ENCODE measurements at places on chromosomes 2 and 18. TPM values are rescaled to one million over a fixed set of nuclear protein-coding genes. Genes with fewer than 3 reads are reported as not detected.

DNA sequence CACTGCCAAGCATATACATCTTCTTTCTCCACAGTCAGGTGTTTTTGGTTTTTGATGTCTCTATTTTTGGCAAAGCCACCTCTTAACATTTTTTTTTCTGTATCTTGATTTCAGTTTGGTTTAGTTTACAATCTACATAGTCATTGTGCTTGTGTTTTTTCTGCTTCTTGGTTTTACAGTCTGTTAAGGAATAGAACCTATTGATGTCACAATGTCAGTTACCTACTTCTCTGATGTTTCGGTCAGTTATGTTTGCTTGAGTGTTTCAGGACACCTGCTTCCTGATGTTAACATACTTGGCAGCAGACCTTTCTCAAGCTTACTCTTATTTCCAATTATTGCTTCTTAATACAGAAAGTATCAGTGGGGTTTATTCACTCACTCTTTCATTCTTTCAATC lies 253.3 kb downstream of the SPAG16 start:
- no peak overlapping the region for H3K27ac ChIP-seq
- DNase-seq: no peak
- H3K4me1 ChIP-seq: no peaks in the 10 kb centered on the region
- no peaks in the 10 kb centered on the region for H3K36me3 ChIP-seq
- no peak overlapping the region for H3K4me3 ChIP-seq
- no peaks in the 10 kb centered on the region for H3K27me3 ChIP-seq

- H3K4me1 ChIP-seq: no peaks in the 10 kb centered on the region
- no peaks in the 10 kb centered on the region for H3K27me3 ChIP-seq
- H3K27ac ChIP-seq: no peak overlapping the region
- H3K36me3 ChIP-seq: no peaks in the 10 kb centered on the region
- no peak overlapping the region for H3K4me3 ChIP-seq
Measured at GRCh38 chr2:235936493-235936892, 231.7 kb downstream of the GBX2 start.

GRCh38 chr2:200301953-200302858 lies 4.3 kb upstream of the SPATS2L start:
- peaks cover 5% of the 10 kb centered on the region for H3K4me1 ChIP-seq
- H3K27me3 ChIP-seq: no peaks in the 10 kb centered on the region

DNA sequence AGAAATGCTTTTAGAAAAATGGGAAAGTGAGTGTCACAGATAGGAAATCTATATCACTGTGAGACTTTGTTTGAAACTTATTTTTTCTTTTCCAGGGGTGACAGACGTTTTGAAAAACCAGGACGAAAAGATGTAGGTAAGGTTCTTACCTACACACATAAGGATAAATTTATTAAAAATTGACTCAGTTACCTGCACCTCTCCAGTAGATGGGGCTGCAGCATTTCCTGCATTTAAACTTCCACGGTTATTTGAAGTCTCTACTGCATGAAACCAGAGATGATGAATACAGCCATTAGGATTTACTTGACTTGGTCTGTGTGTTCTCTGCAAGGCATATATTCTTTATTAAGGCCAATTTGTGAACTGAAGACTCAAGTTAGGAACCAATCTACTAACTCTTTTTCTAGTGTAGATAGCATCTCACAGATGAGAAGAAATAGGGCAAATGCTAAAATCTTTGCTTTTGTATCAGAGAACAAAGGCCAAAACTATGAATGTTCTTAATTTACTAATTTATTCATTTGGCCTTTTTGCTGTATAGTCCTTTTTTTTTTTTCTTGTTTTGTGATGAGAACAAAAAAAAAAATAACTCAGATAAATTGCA lies 15.0 kb downstream of the KCNJ13 start:
- peaks cover 10% of the 10 kb centered on the region for H3K36me3 ChIP-seq
- peak; percentile 2 for DNase-seq
- H3K4me3 ChIP-seq: no peak overlapping the region

DNA sequence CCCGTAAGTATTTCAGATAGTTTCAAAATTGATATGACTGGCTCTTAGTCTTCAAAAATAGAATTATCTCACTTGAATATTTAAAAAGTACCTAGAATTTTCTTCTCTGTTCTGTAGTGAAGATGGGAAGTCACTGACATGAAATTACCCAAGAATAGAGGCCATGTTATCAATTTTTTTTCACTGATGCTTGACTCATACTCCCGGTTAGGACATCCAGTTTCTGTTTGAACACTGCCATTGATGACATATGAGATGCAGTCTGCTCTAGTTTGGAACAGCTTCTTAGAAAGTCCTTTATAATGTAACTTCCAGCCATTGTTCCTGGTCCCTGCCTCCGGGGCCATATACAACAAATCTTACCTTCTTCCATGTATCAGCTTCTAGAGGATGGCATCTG lies 26.0 kb downstream of the MAP3K20 start:
- no peak overlapping the region for H3K27ac ChIP-seq
- no peaks in the 10 kb centered on the region for H3K27me3 ChIP-seq
- no peak overlapping the region for H3K4me3 ChIP-seq
- H3K36me3 ChIP-seq: no peaks in the 10 kb centered on the region
- DNase-seq: no peak

The MC4R gene
- not detected for total RNA-seq

DNA sequence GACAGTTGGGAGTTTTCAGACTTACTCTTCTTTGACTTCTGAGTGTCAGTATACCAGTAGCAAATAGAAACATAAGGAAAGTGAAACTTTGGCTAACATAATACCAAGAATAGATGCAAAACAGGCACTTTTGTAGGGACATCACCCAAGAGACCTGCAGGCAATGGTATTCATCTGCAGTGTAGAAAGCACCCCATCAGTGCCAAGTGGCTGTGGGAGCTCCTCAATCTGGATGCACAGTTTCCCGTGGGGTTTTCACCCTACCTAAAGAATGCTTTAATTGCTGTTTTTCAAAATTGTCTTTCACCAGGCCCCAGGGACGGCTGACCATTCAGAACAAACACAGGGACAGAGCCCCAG lies 96.6 kb upstream of the GPR45 start:
- H3K36me3 ChIP-seq: no peaks in the 10 kb centered on the region
- DNase-seq: no peak
- H3K4me3 ChIP-seq: no peak overlapping the region
- no peaks in the 10 kb centered on the region for H3K4me1 ChIP-seq
- H3K27ac ChIP-seq: no peak overlapping the region

- no peak overlapping the region for H3K4me3 ChIP-seq
- no peaks in the 10 kb centered on the region for H3K36me3 ChIP-seq
- H3K4me1 ChIP-seq: no peaks in the 10 kb centered on the region
- no peaks in the 10 kb centered on the region for H3K27me3 ChIP-seq
- no peak for DNase-seq
Measured at GRCh38 chr18:37672932-37673595, 107.5 kb upstream of the CELF4 start.

- no peaks in the 10 kb centered on the region for H3K27me3 ChIP-seq
- no peak overlapping the region for H3K4me3 ChIP-seq
- H3K27ac ChIP-seq: no peak overlapping the region
- H3K4me1 ChIP-seq: no peaks in the 10 kb centered on the region
- no peak for DNase-seq
Measured at GRCh38 chr2:30776831-30777635, 30.2 kb downstream of the CAPN13 start.

- H3K36me3 ChIP-seq: no peaks in the 10 kb centered on the region
- no peak overlapping the region for H3K4me3 ChIP-seq
- H3K27me3 ChIP-seq: no peaks in the 10 kb centered on the region
- H3K27ac ChIP-seq: no peak overlapping the region
Measured at GRCh38 chr2:128602038-128602698, 283.5 kb upstream of the HS6ST1 start.

The STARD6 gene
- 0.46 TPM for total RNA-seq

DNA sequence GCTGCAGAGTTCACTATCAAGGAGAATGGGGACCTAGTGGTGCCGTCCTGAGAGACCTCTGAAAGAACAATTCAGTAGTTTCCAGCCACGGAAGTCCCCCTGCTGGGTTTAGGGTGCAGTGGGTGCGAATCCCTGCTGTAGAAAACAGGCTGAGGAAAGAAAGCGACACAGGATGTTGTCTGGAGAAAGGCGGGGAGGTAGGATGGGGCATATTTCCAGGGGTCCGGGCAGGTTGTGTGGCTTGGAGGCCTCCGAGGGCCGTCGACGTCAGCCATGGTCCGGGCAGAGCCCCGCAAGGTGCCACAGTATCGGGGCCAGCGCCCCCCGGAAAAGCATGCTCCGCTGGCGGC lies 807 bp upstream of the CREB1 start:
- H3K4me1 ChIP-seq: peaks cover 65% of the 10 kb centered on the region
- peak; percentile 63 for DNase-seq
- no peaks in the 10 kb centered on the region for H3K27me3 ChIP-seq
- H3K27ac ChIP-seq: peak overlapping the region; percentile 99

DNA sequence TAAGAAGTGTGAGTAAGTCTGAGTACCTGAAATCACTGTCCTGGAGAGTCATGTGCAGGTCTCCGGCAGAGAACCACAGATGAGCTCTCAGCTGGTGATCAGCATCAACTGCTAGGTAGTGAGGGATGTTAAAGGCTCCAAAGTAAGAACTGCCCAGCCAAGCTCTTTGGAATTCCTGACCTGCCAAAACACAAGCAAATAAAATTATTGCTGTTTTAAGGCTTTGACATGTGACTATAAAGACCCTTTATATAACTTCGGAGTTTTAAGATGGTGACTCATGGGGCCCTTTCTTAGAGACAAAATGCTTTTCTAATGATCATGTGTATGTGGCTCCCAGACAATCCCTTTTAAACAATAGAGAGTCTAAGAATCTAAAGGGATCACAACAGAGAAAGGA lies 855.7 kb downstream of the TRIB2 start:
- DNase-seq: no peak
- no peak overlapping the region for H3K27ac ChIP-seq
- no peak overlapping the region for H3K4me3 ChIP-seq
- no peaks in the 10 kb centered on the region for H3K27me3 ChIP-seq

- H3K4me3 ChIP-seq: no peak overlapping the region
- no peak for DNase-seq
Measured at GRCh38 chr18:70380915-70381896, 92.4 kb downstream of the SOCS6 start.

The REG1B gene
- total RNA-seq: not detected

- no peaks in the 10 kb centered on the region for H3K36me3 ChIP-seq
- H3K27me3 ChIP-seq: no peaks in the 10 kb centered on the region
- H3K4me3 ChIP-seq: no peak overlapping the region
Measured at GRCh38 chr2:239034561-239035341, 186.9 kb downstream of the TWIST2 start.

The COL4A4 gene
- not detected for total RNA-seq

Measured in CD8-positive, alpha-beta memory T cell (primary cell).